ENCODE measurements at places on chromosomes 3 and 15. TPM values are rescaled to one million over a fixed set of nuclear protein-coding genes. Genes with fewer than 3 reads are reported as not detected.

NR1I2 gene
- total RNA-seq = 0.62 TPM

DUOXA2 gene
- total RNA-seq = not detected

GRCh38 chr3:113690482-113690881 lies 6.0 kb downstream of the USF3 start:
- DNase-seq = no peak

DNA sequence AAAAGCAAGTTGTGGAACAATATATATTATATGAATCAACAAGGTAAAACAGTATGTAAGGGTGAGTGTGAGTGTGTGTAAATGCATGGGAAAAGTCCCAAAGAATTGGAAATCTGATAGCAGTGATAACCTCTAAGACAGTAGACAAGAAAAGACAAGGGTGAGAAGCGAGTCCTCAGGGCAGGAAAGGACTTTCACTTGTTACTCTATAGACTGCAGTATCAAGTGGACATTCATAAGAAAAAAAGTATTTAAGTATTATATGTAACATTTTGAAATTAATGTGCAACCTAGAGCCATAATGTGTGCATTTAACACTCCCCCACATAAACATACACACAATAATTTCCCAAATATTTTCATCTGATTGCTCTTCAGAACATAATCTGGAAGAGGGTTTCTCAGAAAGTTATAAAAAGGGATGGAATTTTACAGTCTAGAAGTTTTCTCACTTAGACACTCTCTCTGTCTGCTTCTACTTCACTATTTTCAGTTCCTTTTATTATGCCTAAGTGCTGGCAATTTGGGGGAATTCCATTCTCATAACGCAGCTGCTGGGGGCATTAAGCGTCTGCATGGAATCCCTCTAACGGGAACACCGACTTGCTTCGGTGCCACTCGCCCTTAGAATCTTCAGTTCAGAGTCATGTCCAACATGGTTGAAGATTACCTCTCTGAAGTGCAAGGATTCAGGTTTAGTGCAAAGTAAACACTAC lies 50.0 kb upstream of the CDIN1 start:
- no peak for DNase-seq

All from ovary (tissue), 10 donors.